ENCODE measurements at places on chromosomes 6 and 20. TPM values are rescaled to one million over a fixed set of nuclear protein-coding genes. Genes with fewer than 3 reads are reported as not detected.
A peak's percentile ranks its signal among the peaks of the same experiment; 100 is the strongest.

GRCh38 chr6:39339096-39339867 lies 16.8 kb upstream of the KCNK16 start:
- no peaks in the 10 kb centered on the region for H3K36me3 ChIP-seq
- no peak for DNase-seq
- H3K27me3 ChIP-seq, result no peaks in the 10 kb centered on the region
- H3K27ac ChIP-seq, result no peak overlapping the region
- H3K4me1 ChIP-seq, result peaks cover 6% of the 10 kb centered on the region

DNA sequence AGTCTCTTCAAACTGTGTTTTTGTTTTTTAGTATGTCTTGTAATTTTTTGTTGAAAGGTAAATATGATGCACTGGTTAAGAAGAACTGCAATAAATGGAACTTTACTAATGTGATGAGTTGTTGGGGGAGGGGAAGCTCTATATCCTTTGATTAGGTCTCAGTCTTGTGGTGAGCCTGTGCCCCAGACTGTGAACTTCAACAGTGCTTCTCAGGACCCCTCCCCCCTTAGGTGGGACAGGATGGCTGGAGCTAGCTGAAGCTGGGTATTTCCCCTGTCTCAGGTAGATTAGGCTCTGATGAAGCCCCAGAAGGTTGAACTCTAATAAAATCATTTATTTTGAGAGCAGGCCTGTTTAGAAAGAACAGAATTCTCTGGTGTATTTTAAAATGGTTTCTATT lies 31.4 kb upstream of the TASP1 start:
- H3K27me3 ChIP-seq, result no peaks in the 10 kb centered on the region
- H3K27ac ChIP-seq, result no peak overlapping the region
- peak; percentile 42 for DNase-seq
- H3K4me3 ChIP-seq, result no peak overlapping the region

- H3K36me3 ChIP-seq, result no peaks in the 10 kb centered on the region
- no peak overlapping the region for H3K4me3 ChIP-seq
- no peak overlapping the region for H3K27ac ChIP-seq
- peaks cover 19% of the 10 kb centered on the region for H3K4me1 ChIP-seq
Measured at GRCh38 chr6:155417454-155417853, 38.2 kb downstream of the NOX3 start.

The ACSS1 gene
- total RNA-seq, result 4.1 TPM

The TMEM151B gene
- total RNA-seq, result 14.6 TPM
